ENCODE measurements at places on chromosomes 7 and 10.

- DNase-seq = peak; percentile 88
Observed at GRCh38 chr10:49407552-49408137, 11.8 kb upstream of the DRGX start.

- no peak for DNase-seq
Observed at GRCh38 chr10:18501629-18502028, 149.8 kb downstream of the NSUN6 start.

DNA sequence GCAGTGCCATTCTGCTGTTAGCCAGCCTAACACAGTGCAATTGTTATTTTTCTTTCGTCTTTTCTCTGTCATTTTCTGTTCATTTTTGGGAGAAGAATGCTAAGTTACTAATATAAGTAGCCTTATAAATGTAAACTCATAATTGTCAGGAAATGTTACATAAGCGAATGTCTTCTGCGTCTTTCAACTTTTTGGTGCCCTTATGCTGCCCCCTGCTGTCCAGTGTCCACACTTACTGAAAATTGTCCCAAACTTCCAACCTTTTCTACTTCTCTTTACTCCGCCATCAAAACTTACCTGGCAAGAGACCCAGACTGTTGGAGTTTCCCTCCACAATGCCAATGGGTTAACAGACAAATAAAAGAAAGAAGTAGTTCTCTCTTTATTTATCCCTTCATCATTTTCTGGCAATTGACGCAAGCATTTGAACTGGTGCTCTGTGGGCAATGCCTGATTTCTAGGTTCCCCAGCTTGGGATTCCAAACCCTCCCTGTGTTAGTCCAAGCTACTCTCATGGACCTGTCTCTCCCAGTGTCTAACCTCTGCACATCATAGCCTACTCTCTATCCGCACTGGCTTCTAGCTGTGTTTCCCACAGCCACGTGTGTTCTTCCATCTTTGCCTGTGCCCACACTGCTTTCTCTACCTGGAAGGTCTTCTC is 21.0 kb upstream of the EPC1 start:
- DNase-seq = peak; percentile 79

- DNase-seq = no peak
Observed at GRCh38 chr7:134374291-134374690, 57.6 kb upstream of the SLC35B4 start.

DNA sequence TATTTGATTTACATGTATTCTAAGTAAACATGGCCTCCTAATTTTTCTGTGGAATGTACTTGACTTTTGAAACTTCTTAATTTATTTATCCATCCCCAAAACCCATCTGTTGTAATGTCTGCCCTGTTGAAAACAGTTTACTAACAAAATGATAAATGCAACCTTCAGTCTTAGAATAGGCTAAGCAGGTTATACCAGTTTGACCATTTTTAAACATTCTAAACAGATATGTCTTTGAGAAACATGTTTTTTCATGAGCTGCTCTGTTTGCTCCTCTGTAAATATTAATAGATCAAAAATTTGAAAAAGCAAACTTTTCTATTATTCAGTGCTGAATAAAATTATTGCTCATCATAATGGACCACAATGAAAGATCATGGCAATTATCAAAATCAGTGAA is 33.4 kb upstream of the NRBF2 start:
- no peak for DNase-seq

- no peak for DNase-seq
Observed at GRCh38 chr7:41185851-41186250, 517.0 kb downstream of the INHBA start.

GRCh38 chr7:108063520-108063933 is 60.6 kb upstream of the LAMB1 start:
- peak; percentile 44 for DNase-seq

DNA sequence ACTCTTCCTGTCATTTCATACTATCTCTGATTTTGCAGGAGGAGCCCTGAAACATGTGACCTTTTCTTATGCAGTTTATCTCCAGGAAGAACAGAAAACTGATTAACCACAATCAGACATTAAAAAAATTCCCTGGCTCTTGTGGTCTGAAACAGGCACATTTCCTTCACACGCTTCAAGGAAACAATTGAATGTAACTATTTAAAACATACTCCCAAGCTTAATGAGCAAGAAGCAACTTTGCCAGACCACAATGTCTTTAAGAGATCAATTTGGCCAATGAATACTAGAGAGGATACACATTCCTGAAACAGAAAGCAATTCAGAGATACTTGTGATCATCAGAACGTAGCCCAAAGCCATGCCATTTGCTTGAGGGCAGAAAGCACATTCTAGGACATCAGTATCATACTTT is 65.8 kb downstream of the PIP4K2A start:
- DNase-seq = no peak

DNA sequence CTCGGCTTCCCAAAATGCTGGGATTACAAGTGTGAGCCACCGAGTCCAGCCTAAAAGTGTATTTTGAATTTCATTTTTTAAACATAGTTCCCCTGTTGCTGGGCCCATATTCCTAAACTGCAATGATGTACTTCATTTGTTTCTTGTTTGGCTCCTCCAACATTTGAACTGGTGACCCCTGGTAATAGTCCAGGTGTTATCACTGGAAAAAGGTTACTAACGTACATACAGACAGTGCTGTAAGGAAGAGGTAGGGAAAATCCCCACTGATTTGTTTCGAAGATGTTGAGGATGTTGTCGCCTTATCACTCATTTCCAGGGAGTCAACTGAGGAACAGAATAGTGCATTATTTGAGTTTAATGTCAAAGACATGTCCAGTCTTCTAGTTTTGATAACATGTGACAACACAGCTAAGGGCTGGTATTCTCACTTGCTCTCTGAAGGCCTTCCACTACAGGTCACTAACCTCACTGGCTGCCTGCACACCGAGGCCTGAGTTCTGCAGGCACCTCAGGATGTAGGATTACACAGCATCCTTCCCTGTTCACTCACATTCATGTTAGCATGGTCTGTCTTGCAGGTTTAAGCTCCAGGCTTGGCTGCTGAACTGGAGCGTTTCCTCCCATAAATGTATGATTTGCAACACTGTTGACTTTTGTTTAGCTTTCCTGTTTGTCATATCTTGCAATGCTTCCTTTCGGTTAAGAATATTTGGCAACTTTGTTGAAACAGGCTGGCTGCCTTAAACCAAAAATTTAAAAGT is 362.8 kb downstream of the INHBA start:
- DNase-seq = no peak

GRCh38 chr7:47763063-47763974 is 181.4 kb upstream of the TNS3 start:
- DNase-seq = no peak

DNA sequence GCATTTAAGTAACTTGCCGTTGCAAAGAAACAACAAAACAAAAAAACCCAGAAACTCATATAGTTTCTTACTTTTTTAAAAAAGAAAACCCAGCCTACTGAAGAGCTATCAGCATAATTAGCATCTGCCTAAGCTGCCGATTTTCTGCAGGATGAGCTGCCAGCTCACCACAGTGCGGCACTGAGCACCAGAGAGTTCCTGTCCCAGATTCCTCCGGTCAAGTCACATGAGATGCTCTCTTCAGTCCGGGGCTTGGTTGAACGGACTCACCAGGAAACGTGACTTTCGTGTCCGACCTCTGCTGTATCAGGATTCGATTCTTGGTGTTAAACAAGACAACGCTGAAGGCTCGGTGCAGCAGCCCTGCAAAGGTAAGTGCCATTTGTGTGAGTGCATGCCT is 3.2 kb downstream of the IDI2 start:
- no peak for DNase-seq

GRCh38 chr10:59082249-59082648 is 94.2 kb upstream of the PHYHIPL start:
- no peak for DNase-seq

DNA sequence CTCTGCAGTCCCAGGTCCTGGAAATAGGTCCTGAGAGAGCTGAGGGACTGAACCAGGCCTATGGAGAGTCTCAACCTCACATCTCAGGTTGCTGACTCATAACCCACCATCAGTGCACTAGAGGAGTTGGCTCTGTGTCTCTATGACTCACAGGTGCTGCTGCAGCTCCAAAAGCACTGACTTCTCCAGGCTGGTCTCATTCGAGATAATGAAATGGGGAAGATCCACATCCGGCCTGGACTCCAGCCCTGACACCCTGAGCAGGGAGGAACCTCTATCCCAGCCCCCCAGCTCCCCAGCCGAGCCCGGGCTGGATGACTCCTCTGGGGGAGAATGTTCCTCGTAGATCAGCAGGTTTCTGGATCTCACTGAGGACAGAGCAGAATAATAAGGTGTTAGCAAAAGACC is 35.5 kb upstream of the DGKI start:
- DNase-seq = no peak

DNA sequence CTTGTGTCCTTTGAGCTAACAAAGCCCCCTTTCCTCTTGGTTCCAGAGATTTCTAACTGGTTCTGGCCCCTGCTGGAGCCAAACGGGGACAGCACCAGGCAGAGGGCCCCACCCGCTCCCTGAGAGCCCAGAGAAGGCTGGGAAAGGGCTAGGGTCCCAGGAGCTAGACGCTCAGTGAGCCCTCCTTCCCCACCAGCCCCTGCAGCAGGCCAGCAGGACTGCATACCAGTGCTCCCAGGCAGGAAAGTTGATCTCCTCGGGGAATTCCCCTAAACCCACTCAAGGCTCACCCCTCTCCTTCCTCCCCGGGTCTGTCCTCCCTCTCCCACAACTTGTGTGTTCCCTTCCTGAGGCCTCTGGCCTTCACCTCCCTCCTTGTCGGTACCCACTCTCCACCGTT is 47.7 kb downstream of the PAX2 start:
- DNase-seq = no peak

Measured in suppressor macrophage (primary cell).